ENCODE measurements at places on chromosomes 7 and 10.

- DNase-seq, result no peak
These were observed 46.5 kb upstream of the EMX2 start for GRCh38 chr10:117496031-117496430.

DNA sequence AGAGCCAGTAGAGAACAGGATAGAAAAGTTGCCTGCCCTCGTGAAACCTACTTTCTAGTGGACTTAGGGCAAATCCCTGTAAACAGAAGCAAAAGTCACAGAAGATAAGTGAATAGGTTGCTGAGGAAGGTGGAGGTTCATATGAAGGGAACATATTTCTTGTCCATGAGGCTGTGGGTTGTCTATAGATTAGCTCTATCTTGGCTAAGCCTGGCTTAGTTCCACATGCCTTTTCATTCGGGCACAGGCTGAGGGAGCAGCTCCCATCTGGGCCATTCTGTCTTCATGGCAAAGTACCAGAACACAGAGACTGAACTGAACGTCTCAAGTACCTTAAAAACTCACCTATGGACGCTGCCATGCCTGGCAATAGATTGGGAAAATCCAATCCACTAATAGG is 45.3 kb downstream of the BZW2 start:
- DNase-seq, result no peak

GRCh38 chr7:100822236-100823139 is 4.8 kb downstream of the EPHB4 start:
- DNase-seq, result no peak

DNA sequence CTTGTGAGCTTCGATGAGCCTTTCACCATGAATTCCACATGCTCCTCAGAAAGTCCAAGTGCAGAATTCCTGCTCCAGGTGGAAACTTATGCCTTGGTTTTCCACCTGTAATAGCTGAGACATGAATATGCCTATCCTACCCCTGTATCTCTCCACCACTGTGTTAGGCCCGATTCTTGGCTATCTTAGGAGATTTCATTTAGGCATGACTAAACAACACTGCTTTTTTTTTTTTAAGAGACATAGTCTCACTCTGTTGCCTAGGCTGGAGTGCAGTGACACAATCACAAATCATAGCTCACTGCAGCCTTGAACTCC is 57.2 kb downstream of the NCAPG2 start:
- no peak for DNase-seq

GRCh38 chr7:129840757-129841156 is 112.0 kb downstream of the UBE2H start:
- no peak for DNase-seq

DNA sequence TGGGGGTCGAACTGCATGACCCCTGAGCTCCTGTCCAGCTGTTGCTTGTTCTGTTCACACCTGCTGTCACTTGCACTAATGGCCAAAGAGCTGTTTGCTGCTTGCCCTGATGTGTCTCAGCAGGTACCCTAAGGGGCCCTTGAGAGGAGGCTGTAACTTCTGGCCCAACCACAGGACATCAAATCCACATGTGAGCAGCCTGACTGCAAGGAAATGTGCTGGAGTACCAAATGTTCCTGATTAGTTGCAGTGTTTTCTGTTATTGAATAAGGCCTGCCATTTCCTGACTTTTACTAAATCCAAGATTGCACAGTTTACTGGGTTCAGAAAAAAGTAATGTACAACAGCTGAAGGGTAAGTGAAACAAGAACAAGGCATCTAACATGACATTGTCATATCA is 91.7 kb upstream of the IL6 start:
- no peak for DNase-seq

DNA sequence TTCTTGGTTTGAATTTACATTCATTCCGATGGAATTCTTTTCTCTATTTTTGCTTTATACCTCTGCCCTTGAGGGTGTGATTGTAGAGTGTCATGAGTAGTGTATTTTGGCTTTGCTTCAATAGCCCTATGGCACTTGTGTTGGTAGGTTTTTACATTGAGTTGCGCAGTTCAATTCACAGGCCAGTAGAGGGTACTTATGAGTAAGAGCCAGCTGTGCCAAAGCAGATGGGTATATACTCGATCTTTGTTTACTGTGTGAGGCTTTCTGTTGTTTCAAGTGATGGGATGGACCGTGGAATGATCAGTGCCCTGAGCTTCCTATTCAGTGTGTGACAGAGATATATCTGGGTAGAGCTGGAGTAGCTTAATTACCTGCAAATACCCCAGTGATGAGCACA is 4.3 kb upstream of the AKR1C3 start:
- DNase-seq, result peak; percentile 41

GRCh38 chr7:27943241-27943640 is 203.3 kb downstream of the TAX1BP1 start:
- DNase-seq, result no peak

DNA sequence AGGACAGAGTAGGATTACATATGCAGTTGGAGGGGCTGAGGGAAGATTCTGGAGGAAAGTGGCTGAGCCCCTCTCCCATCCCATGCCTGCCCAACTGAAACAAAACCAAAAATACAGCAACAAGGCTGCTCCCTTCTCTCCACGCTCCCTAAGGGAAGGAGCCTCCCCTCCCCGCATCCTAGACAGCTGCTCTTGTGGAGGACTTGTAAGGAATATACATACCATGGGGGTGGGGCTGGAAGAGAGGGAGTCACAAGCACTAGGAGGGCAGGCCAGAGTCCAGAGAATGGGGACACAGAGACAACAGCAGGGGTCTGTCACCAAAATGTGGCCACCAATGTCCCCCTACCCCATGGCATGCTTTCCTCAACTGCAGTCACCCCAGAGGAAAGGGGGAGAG is 13.2 kb downstream of the LDB1 start:
- DNase-seq, result no peak

GRCh38 chr10:84205853-84206525 is 11.7 kb downstream of the CDHR1 start:
- DNase-seq, result no peak

DNA sequence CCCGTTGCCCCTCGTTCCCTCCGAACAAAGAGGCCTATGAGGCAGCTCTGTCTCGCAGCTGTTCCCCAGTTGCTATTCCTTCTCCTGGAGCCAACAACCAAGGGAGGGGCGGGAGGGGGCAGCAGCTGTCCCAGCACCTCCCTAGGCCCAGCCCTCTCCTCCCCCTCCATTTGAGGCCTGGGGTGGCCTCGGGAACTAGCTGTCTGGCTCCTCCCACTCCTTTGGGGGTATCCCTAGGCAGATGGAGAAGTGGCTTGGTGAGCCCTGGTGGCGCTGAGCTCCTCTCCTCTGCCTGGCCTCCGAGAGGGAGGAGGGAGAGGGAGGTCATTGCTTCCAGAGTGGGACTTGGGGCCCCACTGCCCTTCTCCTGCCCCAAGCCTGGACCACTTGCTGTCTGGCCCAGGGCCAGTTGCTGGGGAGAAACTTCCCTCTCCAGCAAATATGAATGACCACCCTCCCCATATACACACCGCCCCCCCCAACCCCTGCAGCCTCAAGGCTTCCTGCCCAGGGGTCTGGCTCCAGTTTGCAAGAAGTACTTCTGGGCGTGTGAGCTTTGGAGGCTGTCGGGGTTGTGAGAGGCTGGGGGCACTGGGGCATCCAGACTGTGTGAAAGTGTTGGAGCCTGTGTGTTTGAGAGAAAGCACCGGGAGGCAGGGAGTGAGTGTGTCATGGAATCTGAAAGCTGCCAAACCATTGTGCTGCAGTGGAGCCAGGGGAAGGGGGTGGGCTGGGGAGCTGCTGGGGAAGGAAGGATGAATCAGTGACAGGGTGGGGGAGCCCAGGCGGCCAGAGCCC is 3.1 kb downstream of the FLNC start:
- peak; percentile 90 for DNase-seq

- DNase-seq, result no peak
These were observed 11.3 kb upstream of the SMURF1 start for GRCh38 chr7:99155211-99155610.

DNA sequence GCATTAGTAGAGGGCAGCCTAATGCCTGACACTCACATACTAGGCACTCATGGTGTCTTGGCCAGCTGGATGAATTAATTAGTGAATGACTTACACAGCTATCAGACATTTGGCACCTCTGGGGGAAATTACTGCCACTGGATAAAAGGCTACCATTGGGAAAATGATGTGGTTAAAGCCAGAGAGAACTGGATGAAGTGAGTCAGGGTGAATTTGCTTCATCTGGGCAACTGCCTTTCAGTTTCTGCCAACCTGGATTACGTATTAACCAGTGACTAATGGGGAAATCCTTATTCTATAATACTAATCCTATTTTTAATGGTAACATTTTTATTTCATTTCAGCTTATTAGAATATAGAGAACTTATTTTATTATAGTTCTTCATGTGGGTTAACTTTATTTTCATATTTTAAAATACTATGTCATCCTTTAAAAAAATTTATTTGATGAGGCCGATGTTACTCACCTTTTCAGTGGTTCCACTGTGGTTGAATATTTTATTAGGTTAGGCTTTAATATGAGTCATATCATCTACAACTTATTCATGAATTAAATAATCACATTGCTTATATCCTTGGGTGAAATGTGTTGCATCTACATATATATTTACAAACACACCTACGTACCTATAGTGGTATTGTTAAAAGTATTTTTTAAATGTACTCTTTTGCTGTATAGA is 85.6 kb upstream of the CAPZA2 start:
- peak; percentile 33 for DNase-seq

GRCh38 chr7:157737151-157738065 is 400.6 kb downstream of the DNAJB6 start:
- no peak for DNase-seq

- no peak for DNase-seq
These were observed 2.0 kb upstream of the KLF6 start for GRCh38 chr10:3787016-3787400.

DNA sequence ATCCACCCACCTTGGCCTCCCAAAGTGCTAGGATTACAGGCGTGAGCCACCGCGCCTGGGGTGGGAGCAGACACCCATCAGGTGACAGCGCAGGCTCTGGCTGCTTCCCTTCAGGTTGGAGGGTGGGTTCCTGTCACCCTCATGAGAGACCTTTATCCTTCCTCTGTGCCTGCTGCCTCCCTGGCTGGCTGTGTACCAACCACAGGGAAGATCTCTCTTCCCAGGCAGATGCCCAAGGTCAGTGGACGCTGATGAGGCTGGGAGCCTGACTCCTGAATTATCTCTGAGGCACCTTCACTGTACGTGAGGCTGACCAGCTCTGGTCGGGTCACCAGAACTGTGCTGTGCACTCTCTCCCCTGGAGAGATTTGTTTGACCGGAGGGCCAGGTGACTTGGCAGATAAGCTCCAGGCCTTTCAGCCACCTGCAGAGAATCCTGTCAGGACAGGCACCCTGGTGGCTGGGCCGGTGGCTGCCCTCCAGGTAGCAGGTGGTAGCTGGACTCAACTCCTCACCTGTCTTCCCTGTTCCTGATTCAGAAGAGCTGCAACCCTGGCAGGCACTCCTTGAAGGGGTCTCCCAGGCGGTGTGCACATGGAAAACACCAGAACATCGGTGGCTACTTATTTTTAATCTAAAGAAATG is 251.9 kb downstream of the GLRX3 start:
- no peak for DNase-seq

DNA sequence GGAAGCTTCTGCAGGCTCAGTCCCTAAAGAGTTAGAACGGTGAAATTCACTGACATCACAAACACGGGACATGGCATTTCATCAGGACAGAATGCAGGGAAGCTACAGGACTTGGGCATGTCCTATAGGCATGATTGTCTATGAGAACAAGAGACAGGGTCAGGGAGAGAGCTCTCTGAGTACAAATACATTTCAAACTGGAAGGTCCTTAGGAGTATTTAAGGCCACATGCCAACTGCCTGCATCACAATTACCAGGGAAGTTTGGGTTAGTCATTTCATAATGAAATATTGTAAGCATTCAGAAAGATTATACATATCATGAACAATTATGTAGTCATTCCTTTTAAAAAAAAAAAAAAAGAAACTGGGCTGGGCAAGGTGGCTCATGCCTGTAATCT is 71.3 kb downstream of the CREB3L2 start:
- peak; percentile 54 for DNase-seq

GRCh38 chr10:6815346-6815745 is 235.3 kb upstream of the PRKCQ start:
- DNase-seq, result no peak

- DNase-seq, result peak; percentile 17
These were observed 72.7 kb downstream of the LHPP start for GRCh38 chr10:124534231-124534798.

GRCh38 chr7:101363734-101364374 is 1.2 kb downstream of the COL26A1 start:
- DNase-seq, result peak; percentile 55

GRCh38 chr10:9228771-9229170 is 1174.3 kb downstream of the GATA3 start:
- no peak for DNase-seq

DNA sequence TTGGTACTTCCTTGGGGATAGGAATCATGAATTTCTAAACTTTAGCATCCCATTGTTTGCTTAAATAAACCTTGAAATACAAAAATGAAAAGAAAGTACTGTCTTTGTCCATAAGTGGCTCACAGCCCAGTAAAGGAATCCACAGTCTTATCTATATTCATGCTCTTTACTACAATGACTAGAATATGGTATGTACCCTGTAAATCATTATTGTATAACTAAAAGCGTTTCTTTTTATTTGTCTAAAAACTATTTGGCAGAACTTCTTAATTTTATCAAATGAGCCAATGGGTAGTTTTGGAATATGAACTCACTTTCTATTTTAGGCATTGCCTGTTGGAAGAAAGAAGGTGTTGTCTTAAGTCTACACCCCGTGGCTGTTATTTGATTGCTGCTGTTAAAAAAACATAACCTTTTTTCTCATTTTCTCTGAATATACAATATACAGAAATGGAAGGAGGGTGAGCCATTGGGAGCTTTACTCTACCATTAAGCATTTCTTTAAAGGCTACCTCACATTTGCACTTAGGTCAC is 12.4 kb upstream of the STRIP2 start:
- no peak for DNase-seq

- peak; percentile 88 for DNase-seq
These were observed 29.7 kb upstream of the GSDME start for GRCh38 chr7:24786941-24787340.

DNA sequence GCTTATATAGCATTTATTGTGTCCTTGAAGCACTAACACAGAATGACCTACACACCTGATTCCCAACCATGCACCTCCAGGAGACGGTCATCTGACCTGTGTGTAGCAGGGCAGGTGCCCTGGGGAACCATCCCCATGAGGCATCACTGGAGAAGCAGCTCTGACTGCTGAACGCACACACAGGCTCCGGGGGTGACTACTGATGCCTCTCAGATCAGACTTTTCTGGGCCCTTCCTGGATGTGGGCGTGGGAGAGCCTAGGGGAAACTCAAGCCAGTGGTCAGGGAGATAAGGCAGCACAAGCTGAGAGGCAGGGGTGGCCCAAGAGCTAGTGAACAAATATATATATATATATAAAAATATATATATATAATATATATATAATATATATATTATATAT is 37.6 kb downstream of the CPXM2 start:
- no peak for DNase-seq

GRCh38 chr7:92586403-92586802 is 3.8 kb downstream of the FAM133B start:
- DNase-seq, result peak; percentile 48

DNA sequence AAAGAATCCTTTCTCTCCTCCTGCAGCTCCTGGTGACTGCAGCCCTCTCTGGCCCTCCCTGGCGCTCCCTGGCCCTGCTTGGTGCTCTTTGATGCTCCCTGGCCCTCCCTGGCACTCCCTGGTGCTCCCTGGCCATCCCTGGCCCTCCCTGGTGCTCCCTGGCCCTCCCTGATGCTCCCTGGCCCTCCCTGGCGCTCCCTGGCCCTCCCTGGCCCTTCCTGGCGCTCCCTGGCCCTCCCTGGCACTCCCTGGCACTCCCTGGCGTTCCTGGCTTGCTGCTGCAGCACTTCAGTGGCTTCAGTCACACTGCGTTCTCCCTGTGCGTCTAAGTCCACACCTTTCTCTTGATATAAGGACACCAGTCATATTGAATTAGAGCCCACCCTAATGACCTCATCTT is 15.2 kb upstream of the FGFR2 start:
- DNase-seq, result no peak

Data from mesenchymal stem cell (in vitro differentiated cells and primary cell).